ENCODE measurements at places on chromosomes 16 and 17. TPM values are rescaled to one million over a fixed set of nuclear protein-coding genes. Genes with fewer than 3 reads are reported as not detected.

GRCh38 chr17:79657861-79658810, 47.3 kb upstream of the RBFOX3 start:
- DNase-seq, result peak; percentile 38

- DNase-seq, result no peak
Observed at GRCh38 chr16:85278839-85279238, 166.6 kb upstream of the CIBAR2 start.

DNA sequence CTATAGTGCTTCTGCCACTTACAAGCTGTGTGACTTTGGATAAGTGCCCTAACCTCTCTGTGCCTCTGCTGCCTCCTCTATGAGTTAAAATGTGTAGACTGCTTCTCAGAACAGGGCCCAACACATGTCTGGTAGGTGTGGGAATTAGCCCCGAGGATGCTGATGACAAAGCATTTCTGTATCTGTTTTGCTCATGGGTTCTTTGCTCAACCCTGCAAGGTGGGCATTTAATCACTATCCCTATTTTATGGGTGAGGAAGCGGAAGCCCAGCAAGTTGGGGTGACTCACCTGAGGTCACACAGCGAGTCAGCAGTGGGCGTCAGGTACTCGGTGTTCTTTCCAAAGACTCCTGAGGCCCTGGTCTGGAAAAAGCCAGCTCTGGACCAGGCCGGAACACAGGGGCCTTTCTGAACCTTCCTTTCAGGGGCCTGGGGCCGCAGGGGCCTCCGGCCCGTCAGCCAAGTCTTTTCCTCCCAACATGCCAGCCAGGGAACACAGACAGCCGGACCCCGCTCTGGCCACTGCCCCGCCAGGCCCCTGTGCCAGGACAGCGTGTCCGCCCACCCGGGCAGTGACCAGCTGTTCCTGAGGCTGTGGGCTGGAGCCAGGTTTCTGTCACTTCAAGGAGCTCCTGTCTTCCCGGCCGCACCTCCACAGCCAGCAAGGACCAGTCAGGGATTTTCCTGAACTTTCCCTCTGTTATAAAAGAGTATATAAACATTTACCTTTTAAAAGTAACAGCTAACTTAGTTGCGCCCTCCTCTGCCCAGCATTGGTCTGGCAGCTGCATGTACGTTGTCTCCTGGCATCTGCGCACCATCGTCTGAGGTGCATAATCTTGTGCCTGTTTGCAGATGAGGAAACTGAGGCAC, 62.5 kb downstream of the SREBF1 start:
- no peak for DNase-seq

DNA sequence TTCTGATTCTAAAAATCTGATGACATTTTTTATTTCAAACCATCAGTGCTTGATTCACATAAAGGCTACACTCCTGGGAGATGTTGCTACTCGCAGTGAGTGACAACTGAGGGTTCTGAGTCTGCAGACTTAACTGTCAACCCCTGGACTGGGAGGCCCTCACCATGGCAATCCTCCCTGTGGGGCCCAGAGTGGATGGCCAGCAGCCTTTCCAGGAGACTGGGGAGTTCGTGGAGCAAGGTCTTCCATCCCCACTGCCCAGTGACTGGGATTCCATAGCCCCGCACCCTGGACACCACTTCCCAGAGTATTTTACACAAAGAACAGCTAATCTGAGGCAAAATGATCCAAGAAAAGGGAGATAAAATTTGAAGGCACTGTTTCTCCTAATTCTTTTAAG, 59.3 kb downstream of the CREBBP start:
- no peak for DNase-seq

GRCh38 chr16:30601966-30602365, 8.2 kb downstream of the ZNF689 start:
- no peak for DNase-seq

DNA sequence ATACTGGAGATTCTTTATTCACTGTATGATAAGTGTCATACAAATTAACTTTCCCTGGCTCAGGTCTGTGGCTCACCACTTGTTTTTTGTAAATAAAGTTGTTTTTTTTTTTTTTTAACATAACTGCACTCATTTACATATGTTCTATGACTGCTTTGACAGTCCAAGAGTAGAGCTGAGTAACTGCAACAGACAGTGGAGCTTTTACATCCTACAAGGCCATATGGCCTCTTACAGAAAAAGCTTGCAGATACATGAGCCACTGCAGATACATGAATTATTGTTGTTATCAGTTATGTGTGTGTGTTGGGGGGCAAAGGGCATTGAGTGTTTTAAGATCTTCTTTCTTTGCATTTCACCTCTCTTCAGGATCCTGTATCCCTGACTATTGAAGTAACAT, 311.7 kb downstream of the BCAS3 start:
- DNase-seq, result no peak

- DNase-seq, result peak; percentile 50
Observed at GRCh38 chr17:77332981-77333685, 192.4 kb downstream of the SEC14L1 start.

- no peak for DNase-seq
Observed at GRCh38 chr16:2701713-2702437, 18.1 kb downstream of the PRSS27 start.

DNA sequence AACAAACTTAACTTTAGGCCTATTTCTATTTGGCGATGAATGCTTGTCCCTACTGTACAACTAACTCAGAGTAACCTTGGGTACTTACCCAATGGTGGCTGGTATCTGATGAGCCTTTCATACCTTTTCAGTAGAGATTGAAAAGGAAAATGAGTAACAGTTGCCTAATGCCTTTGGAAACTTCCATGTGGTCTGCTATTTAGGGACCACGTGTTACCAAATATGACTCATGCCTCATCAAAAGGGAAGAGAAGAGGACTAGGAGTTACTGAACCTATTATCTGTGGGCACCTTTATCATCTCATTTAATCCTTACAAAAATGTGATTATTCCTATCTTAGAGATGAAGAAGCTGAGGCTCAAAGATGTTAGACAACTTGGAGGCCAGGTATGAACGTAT, 8.1 kb downstream of the MYOCD start:
- DNase-seq, result no peak

DNA sequence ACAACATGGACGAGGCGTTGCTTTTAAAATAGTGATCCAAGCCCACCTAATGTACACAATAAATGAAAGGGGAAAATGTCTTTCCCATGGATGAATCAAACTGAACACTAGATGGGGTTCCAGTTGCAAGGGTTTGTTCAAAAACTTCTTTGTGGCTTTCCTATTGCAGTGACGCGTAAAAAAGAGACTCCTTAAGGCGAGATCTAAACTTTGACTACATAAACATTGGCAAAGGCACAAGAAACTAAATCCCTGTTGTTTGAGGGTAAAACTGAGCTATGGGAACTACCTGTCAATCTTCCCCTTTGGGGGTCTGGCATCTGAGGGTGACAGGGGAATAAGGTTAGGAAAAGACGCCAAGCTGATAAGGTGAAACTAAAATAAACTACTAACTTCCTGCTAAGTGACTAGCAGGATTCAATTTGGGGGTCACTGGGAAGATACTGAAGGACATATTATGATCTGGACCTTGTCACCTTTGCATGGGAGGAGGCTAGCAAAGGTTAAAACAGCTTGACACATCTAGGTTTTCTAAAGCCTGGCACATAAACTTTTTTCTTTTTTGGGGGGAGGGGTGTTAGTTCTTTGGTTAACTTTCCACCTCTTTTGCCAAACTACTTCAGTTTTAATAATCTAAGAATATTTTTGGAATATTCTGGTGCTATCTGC, 4.7 kb downstream of the SALL1 start:
- DNase-seq, result no peak

DNA sequence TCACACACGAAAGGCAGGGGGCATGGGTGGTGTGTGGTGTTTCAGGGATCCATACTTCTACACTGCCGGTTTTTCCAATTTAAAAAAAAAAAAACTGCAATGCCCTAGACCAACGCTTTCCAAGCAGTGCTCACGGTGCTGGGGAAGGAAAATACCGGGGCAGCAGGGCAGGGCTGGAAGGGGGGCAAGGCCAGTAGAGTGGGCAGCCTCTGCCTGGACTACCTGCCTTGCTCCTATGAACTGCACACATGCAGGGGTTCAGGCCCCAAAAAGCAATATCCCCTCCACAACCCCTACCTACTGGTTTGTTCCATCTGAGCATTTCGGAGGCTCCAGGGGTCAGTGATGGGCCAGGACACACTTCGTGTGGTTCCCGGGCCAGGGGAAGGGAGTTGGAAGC, 29.4 kb downstream of the RPH3AL start:
- DNase-seq, result no peak

- DNase-seq, result no peak
Observed at GRCh38 chr16:17529982-17530760, 59.4 kb upstream of the XYLT1 start.

DNA sequence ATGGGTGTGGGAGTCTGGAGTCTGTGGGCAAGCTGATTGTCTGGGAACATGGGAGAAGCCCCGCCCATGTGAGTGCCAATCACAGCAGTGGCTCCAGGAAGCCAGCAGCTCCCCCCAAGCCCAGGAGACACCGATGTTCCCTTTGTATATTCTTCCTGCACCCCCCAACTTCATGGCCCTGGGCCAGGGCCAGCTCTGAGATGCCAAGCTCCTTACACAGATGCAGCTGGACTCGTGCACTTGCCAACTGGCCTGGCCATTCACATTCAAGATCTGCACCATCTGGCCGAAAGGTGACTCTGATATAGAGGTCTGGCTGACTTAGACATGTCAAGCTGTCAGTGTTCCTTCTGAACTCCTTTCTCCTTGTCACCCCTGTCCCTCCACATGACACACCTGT, 50.5 kb downstream of the CACNG5 start:
- DNase-seq, result no peak

DNA sequence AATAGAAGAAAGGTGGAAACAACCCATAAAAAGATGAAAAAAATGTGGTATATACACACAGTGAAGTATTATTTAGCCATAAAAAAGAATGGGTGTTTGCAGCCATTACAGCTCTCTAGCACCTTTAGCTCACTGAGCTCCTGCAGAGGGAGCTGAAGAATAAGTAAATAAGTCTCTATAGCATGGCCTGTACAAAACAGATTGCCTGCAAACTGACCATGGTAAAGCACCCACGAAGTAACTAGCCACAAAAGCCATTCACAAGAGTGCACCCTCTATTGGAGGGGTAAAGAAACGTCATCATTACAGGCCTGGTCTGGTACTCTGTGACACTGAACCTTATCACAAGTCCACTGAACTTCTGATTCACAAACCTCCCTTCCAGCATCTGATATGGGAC, 76.3 kb downstream of the USP32 start:
- DNase-seq, result no peak

GRCh38 chr17:14575471-14575953, 274.6 kb downstream of the HS3ST3B1 start:
- DNase-seq, result no peak

DNA sequence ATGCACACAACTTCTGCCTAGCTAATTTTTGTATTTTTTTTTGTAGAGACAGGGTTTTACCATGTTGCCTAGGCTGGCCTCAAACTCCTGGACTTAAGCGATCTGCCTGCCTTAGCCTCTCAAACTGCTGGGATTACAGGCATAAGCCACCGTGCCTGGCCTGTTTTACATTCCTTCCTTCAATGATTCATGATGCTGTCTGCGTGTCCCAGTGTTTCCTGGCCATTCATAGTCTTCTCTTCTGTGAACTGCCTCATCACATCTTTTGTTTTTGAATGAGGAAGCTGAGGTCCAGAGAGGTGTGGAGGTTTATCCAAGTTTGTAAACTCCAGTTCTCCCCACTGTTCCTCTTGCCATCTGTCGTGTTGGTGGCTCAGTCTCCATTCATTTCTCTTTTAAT, 64.5 kb upstream of the MED9 start:
- no peak for DNase-seq

GRCh38 chr16:73037845-73038570, 9.9 kb downstream of the ZFHX3 start:
- DNase-seq, result no peak

- DNase-seq, result no peak
Observed at GRCh38 chr17:73072219-73072962, 20.1 kb downstream of the SLC39A11 start.

DNA sequence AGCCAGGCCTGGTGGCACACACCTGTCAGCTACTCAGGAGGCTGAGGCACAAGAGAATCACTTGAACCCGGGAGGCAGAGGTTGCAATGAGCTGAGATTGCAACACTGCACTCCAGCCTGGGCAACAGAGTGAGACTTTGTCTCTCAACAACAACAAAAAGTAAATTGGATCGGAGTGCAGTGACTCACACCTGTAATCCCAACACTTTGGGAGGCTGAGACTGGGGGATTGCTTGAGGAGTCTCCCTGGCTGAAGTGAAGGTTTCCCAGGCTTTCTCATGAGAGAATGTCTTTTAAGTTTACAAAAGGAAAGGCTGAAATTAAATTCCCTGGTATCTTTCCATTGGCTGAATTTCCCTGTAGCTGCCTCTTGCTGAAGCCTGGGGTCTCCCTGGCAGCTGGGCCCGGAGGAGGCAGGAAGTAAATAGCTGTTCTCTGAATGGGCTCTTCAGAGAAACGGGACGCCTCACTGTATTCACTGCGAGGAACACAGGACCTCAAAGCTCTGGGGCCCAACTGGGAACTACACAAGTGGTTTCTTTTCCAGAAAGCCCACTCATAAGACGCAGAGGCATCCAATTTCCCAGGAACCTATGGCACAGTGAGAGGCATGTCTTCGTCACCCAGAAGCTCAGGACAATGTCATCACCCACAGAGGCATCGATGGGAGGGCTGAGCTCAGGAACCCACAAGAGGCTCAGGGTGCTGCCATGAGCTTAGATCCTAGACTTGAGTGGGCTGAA, 77.4 kb upstream of the SMURF2 start:
- peak; percentile 71 for DNase-seq

DNA sequence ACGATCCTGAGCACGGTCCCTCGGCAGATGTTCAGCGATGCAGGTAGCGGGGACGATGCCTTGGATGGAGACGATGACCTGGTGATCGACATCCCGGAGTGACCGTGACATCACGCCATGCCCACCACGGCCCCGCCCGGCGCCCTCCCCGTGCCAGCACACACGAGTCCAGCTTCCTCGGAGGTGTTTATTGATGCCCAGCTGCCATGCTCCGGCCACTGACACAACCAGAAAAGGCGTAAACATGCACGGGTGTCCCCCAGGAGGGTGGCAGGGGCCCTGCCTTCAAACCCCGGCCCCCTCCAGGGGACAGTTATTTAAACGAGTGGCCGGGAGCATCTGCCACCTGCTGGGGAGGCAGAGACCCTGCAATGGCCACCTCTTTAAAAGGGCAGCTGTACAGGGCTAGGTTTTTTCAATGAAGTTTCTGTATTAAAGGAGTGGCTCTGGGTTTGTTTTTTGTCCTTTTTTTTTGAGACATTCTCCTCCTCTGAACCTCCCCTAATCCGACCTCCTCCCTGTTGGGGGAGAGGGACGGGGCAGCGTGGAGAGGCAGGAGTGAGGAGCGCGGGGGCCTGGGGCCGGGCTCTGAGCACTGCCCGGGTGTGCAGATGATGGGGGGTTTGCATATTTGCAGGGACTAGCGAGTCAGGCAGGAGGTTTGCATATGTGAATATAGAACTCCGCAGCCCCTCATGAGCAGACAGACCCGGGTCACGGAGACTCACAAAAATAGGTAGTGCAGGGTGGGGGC, 5.3 kb downstream of the DOC2A start:
- no peak for DNase-seq

KRTAP9-8 gene
- total RNA-seq, result not detected

PRCD gene
- total RNA-seq, result 2.1 TPM

ELMO3 gene
- 2.2 TPM for total RNA-seq

SPATA22 gene
- total RNA-seq, result 0.82 TPM

ANKS4B gene
- not detected for total RNA-seq

PRR35 gene
- not detected for total RNA-seq

CACNA1H gene
- total RNA-seq, result 7.0 TPM

C16orf46 gene
- total RNA-seq, result not detected

CIAO2B gene
- total RNA-seq, result 75.3 TPM

TBX2 gene
- 6.9 TPM for total RNA-seq

NHERF2 gene
- 213 TPM for total RNA-seq

GFAP gene
- 5.3 TPM for total RNA-seq
